ENCODE measurements at places on chromosomes 4 and X.

DNA sequence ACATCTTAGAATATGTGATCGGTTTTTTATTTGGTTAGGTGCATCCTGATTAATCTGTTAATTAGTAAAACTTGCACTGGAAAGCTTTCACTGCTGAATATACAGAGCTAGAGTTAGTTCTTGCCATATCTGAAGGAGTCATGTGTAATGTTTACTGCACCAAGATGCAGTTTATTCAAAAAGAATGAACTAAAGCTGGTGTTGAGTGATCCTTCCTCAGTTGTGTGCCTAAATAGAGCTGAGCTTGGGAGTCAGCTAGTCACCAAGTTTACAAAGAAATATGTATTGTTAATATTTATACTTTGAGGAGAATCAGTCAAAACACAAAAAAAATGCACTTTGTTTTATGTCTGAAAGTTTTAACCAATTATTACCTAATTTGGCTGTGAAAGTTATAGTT lies 54.1 kb upstream of the FHDC1 start:
- DNase-seq, result no peak

DNA sequence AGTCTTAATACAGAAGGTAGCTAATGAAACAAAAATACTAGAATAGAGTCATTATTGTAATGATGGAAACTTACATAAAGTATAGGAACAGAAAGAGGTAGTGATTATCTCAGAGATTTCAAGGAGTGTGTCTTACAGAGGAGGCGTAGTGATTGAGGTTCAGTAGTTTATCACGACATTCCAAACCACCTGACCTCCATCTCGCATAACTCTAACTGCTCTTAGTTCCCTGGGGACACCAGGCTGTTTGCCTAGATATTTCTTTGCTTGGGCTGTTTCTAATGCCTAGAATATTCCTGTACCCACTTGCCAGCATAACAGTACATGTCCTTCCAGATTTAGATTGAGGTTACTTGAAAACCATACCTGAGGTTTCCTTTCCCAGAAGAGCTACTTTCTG lies 29.1 kb downstream of the STAG2 start:
- DNase-seq, result no peak

DNA sequence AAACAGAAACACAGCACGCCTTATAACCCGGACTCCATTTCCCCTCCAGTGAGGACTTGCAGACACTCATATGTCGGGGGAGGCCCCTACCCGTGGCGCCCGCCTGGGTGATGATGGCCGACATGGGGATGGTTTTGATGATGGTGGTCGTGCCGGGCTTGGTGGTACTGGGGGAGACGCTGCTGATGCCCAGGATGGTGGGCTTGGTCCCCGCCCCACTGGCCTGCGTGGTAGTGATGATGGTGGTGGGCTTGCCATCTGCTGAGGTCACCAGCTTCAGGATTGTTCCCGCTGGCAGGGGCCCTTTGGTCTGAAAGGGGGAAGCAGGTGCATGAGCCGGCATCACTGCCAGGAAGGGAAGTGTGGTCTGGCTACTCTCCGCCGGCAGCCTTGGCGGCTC lies 12.8 kb upstream of the RENBP start:
- DNase-seq, result no peak

DNA sequence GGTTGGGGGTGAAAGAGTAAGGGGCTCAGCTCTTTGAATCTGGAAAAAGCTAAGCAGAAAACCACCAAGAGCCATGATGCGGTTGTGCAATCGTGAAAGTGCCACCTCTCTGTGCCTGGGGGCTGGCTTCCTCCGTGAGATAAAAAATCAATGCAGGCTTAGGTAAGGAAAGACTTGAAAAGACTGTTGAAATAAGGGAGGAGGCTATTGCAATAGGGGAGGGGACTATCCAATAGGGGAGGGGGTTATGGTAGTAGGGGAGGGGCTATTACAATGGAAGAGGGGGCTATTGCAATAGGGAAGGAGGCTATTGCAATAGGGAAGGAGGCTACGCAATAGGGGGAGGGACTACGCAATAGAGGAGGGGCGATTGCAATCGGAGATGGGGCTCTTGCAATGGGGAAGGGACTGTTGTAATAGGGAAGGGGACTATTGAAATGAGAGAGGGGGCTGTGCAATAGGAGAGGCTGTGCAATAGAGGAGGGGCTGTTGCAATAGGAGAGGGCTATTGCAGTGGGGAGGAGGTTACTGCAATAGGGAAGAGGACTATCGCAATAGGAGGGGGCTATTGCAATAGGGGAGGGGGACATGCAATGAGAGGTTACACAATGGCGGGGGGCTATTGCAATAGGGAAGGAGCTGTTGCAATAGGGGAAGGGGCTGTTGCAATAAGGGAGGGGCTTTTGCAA lies 162.3 kb upstream of the PSAPL1 start:
- DNase-seq, result no peak

- no peak for DNase-seq
Observed at GRCh38 chrX:148917441-148917840, 417.0 kb downstream of the AFF2 start.

Measured in HT-29 (cell line).